ENCODE measurements at places on chromosomes 1 and 21.

GRCh38 chr1:39127513-39127912, 77.0 kb upstream of the MACF1 start:
- no peak for DNase-seq

GRCh38 chr1:173479649-173480048, 2.5 kb downstream of the PRDX6 start:
- no peak for DNase-seq

DNA sequence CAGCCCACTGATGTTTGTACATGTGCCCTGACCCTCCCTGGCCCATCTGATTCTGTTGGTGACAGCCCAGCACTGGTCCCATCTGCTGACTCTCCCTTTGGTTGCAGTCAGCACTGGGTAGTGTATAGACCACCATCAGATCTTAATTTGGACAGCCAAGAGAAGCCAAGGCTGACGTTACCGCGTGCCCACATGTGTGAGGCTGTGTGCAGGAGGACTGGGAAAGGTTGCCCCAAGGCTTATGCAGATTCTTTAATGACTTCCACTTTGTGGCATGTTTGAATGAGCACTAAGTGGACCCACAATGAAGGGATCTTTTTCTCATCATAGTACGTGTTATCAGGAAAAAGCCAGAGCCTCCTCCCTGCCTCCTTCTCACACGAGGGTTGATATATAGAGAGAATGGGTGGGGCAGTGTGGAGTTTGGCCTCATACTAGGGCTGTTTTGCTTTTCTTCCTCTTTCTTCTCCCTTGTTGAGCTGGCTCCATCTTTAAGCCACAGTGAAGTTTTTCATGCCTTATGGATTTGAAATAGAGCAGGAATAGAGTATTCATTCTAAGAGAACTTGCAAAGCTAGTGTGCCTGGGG, 93.5 kb downstream of the NAV1 start:
- no peak for DNase-seq

DNA sequence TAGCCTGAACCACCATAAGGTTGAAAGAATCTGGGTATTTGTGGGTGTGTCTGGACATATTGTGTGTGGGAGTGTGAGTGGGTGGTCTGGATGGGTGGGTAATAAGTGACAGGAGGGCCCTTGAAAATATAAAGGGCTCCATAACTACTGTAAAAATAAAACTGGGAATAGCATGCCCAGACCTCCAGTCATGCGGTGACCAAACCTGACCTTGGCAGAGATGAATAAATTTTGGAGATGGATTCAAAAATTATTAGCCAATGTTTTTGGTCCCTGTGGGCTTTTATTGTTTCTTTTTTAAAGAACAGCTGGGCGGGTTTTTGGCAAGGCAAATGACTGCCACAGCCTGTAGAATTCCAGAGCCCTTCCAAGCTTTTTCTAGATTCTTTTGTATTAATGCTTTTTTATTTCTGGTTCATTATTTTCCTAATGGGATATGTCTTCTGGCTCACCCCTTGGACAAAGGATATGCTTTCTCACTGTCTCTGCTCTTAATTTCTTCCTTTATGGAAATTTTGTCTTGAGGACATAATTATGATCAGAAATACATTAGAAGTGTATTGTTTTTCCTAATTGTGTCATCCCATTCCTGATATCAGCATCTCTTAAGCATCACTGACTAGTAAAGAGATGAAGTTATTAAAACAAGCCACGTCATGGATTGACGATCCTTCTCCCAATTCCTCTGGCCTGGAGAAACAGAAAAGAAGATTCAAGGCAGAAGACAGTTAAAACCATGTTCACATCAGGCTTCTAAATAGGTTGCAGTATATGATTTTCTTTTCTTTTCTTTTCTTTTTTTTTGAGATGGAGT, 69.5 kb downstream of the NTMT2 start:
- no peak for DNase-seq

GRCh38 chr21:37130971-37131370, 57.9 kb downstream of the TTC3 start:
- DNase-seq, result no peak

DNA sequence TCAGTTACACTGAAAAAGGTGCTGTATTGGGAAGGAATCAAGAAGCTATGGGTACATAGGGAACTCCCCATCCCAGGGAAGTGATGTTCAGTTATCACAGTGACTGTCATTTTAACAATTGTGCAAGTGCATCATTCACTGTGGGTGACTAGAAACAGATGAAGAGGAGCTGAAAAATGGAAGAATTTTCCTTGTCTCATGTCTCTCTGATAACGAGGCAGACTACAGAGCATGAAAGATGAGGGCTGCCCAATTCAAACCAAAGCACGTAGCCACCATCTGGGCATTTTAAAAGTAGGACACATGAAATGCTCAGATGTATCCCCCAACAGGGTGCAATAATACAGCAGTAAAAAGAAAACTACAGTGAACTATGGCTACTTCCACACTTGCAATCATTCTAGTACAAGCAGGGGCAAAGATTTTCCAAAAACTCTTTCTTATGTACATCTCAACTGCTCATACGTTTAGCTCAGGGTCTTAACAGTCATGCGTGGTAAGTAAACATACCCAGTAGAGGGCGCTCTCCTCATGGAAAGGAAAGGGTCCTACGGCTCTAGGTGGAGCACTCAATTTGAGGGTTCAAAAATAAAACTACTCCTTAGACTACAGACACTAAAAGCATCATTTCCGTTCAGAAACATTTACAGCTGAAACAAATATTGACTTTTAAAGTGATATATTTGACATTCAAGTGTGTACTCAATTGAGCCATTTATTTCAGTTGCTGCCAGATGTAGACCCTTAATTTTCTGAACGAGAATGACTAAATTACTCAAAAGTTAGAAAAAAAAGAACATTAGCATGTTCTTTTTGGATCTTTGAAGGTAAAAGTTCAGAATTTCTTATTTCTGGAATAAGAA, 143.2 kb downstream of the KCTD3 start:
- DNase-seq, result no peak

DNA sequence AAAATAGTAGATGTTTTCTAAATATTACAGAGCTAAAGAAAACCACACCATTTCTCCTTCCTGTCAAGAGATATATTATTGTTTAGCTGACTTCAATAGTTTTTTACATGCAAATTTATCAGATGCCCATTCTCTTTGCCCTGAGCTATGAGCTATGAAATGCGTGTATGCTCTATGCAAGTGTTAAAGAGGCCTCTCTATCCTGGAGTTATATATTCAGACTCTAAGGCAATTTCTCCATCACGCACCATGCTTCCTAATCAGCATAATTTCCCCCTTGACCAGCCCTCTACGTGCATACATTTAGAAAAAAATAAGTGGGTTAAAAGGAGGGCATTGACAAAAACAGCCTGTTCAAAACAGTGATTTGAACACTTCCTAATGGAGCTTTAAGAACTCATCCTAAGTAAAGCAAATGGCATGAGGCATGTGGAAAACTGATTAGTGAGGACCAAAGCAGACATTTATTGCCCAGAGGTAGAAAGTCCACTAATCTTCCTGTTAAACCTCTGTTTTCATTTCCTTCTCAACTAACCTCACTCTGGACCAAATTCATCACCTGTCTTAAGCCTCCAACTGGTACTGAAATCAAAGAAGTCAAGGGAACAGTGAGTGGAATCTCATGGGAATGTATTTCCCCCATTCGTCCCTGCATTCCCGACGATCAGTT, 565.8 kb upstream of the PKN2 start:
- DNase-seq, result no peak

- DNase-seq, result no peak
These were observed 22.2 kb downstream of the SLC25A33 start for GRCh38 chr1:9561429-9561828.

DNA sequence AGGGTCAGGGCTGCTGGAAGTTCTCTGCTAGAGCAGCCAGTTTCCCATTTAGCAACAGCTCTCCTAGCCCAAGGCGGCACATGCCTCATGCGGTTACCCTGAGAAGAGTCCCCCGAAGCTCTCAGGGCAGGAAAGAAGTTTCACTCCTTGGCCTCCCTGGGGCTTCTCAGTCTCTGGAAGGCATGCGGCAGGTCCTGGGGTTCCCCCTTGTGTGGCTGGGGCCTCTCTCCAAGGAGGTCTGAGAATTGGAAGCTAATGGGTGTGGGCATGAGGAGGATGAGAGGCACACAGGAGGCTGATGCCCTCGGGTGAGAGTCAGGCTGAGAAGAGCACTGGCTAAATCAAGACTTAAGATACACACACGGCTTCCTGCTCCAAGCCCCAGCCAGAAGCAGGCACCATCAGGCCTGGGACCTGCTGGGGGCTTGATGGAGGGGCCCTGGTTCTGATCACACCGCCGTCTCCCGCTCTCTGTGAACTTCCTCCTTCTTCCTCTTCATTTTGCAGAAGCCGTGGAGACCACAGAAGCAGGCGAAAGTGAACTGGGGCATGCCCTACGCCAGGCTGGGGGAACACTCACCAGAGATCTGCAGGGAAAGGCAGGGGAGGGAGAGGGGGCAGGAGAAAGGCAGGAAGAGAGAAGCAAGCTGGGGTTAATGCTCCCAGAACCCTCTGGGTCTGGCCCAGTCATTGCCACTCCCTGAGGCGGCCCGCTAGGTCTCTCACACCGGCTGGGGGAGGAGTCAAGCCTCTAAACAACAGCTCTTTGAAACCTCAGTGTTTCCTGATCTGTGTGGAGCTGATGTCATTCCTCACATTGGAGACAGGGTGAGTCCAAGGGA, 15.1 kb downstream of the BLACAT1 start:
- peak; percentile 49 for DNase-seq

DNA sequence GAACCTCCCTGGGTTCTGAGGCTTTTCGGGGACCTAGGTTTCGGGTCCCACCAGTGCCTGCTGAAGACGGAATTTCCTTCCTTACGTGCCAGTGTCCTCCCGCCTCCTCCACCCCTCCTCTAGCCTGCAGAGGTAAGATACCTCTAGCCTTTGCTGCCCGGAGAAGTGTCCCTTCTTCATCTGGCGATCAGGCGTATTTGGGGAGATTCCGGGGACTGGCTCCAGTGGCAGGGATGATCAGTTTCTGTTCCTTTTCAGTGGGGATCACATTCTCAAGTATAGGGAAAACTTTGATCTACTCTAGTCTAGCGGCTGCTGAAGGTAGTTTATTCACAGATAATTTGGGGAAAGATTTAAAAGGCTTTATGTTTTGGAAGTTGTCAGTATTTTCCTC, 674 bp downstream of the CEP350 start:
- DNase-seq, result no peak

DNA sequence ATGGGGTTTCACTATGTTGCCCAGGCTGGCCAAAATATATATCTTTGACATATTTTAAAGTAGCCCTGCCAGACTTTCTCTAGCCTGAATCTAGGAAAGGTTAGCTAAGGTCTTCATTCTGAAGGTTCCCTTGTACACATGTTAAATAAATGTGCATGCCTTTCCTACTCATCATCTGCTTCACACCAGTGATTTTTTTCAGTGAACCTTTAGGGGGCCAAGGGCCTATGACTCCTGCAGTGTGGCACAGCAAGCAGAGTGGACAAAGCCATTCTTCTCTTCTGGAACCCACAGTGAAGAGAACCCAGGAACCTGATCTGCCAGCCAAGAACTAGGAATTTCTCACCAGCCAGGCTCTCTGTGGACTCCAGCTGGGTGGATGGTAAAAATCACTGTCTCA, 22.9 kb downstream of the CBR1 start:
- no peak for DNase-seq

GRCh38 chr1:77929806-77930205, 41.4 kb downstream of the NEXN start:
- no peak for DNase-seq

DNA sequence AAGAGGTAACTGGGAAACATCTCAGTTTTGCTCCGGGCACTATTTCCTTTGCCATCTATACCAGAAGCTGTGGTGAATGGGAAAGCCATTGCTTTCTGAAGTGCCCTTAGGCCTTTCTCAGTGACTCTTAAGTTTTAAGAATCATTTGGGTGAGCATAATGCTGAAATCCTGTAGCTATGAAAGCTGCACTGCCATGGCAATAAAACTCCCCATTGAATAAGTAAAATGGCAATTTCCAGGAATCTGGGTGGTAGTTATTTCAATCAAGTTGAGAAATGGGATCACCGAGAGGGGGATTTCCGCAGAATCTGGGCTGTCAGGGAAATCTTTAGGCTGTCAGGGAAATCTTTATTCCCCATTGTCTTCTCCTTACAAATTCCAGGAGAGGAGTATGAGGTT, 26.8 kb upstream of the MACF1 start:
- DNase-seq, result no peak

DNA sequence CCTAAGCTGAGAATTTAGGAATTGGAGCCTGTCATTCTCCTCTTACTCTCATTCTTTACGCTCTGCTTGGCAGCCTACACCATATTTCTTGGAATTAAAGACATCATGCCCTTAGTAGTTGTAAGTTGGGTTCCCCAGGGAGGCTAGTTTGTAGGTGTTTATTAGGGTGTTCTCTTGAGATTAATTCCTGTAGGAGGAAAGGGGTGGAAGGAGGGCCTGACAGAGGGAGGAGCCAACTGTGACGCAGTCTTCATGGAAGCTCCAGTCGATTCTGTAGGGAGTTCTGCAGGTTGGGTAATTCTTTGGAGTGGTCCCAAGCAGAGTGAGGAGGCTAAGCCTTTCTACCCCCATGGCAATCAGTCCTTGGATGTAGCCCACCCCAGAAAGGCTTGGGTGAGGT, 111.4 kb downstream of the HHAT start:
- DNase-seq, result no peak

DNA sequence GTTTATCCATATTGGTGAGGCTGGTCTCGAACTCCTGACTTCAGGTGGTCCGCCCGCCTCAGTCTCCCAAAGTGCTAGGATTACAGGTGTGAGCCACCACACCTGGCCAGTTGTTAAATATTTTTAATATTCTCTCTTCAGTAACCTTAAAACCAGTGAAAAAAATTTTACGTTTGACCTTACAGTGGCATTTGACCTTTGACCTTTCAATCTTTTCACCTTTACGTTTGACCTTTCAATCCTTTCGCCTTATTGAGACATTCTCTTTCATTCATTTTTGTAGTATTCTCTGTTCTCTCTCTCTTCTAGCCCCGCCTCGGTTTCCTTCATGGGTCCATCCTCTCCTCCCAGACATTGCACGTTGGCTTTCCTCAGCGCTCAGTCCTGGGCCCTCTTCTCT, 277.9 kb downstream of the DNM3 start:
- no peak for DNase-seq

- DNase-seq, result no peak
These were observed 33.7 kb upstream of the SGIP1 start for GRCh38 chr1:66500301-66500700.

- DNase-seq, result no peak
These were observed 8.3 kb downstream of the CITED4 start for GRCh38 chr1:40853885-40854170.

GRCh38 chr1:203476216-203476814, 709 bp downstream of the PRELP start:
- no peak for DNase-seq

GRCh38 chr1:226549937-226550671, 1.5 kb downstream of the STUM start:
- DNase-seq, result no peak

- no peak for DNase-seq
These were observed 142.2 kb downstream of the SLC45A1 start for GRCh38 chr1:8460132-8460544.

DNA sequence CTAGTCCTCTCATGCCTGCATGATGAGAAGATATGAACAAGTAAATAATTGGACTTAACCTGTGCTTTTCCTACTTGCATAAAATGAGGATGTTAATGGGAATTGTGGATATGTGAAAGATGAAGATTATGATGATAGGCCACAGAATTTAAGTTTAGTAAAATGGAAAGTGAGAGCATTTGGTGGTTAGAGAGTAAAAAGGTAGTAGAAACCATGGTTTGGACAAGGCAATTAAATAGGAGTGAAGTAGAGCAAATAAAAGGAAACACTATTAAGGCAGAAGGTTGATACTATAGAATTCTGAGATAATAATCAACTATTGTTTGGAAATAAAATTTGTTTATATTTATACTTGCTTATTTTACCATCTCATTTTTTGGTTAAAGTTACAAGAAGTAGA, 1162.5 kb downstream of the MRPL39 start:
- no peak for DNase-seq

All from activated T-helper 1 cell treated with anti-CD3 and anti-CD28 coated beads, Interleukin-2, amount 50 U/mL, for 16 hours (primary cell).